Aorta (tissue), 5 donors: ENCODE measurements at places on chromosomes 5 and 9. TPM values are rescaled to one million over a fixed set of nuclear protein-coding genes. Genes with fewer than 3 reads are reported as not detected.
A peak's percentile ranks its signal among the peaks of the same experiment; 100 is the strongest.

GRCh38 chr9:118595719-118596305 lies 773.4 kb downstream of the BRINP1 start:
- no peak overlapping the region for H3K4me3 ChIP-seq
- no peaks in the 10 kb centered on the region for H3K27me3 ChIP-seq
- no peaks in the 10 kb centered on the region for H3K36me3 ChIP-seq
- H3K4me1 ChIP-seq, result no peaks in the 10 kb centered on the region

DNA sequence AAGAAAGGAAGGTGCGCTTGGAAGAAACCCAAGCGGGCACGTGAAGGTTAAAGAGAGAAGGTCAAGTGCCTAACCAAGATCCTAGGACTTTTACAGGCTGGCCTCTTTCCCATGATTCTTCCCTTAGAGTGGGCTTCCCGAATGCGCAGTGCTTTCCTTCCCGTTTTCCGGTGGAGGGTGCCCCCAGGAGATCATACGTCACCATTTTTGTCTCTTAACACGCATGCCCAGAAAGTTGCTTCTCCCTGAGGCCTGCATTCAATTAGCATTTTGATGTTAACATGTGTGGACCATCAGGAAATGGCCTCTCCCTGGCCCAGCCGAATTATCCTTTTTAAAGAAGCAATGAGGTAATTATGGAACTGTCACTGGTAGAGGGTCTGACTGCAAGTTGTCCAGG lies 1.9 kb upstream of the RUSC2 start:
- no peak overlapping the region for H3K27ac ChIP-seq
- no peaks in the 10 kb centered on the region for H3K36me3 ChIP-seq
- DNase-seq, result no peak
- H3K27me3 ChIP-seq, result no peaks in the 10 kb centered on the region
- no peaks in the 10 kb centered on the region for H3K4me1 ChIP-seq

DNA sequence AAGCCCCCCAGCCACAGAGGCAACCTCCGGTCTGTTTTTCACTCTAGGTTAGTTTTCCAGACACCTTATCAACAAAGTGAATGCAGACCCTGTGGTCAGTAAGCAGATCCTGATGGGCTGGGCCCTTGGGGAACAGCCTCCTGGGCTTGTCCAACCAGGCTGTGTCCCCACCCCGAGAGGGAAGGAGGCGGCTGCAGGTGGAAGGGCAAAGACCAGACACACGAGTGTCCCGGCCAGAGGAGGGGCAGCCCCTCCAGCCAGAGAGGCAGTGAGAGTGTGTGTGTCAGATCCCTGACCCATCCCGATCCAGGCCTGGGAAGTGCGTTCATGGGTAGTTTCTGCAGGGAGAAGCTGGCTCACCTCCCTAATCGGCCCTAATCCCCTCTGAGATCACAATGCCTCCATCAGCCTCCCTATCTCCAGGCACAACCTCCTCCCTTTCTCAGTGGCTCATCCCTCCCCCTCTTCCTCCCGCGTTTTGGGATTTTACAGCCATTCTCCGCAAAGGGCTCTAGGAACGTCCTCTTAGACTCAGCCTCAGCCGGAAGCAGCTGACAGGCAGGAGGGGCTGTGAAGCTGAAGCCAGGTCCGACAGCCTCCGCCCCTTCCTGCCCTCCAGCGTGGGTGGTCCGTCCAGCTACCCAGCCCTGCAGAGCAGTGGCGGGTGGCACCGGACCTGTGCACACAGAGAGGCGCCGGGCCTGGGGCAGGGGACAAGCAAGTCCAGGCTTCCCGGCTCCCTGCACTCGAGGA lies 9.7 kb downstream of the SLC12A7 start:
- H3K36me3 ChIP-seq, result no peaks in the 10 kb centered on the region
- H3K4me3 ChIP-seq, result no peak overlapping the region
- no peak overlapping the region for H3K27ac ChIP-seq
- no peaks in the 10 kb centered on the region for H3K4me1 ChIP-seq
- H3K27me3 ChIP-seq, result no peaks in the 10 kb centered on the region

DNA sequence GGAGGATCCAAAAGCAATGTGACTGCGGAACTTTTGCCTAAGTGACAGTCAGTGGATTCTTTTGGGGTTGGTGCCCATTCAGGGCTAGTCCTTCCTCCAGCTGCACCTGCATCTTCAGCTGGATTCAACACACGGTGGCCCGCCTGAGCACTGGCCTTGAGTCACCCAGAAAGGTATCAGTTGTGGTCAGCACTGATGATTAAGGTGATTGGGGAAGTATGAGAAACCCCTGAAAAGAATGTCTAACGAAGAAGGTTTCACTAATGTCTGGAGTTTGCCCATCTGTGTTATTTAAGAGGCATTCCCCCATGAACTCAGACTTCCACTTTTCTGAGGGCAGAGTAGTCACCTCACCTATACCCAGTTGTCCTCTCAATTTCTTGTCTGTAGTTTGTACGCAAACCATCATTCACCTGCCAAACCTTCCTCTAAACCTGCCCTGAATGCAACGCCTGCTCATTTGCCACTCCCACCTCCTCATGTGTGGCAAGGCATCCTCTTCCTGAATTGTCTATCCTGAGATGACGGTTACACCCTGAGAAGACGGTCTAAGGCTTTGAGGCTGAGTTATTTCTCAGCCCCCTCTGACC lies 27.2 kb downstream of the CSF2 start:
- H3K4me3 ChIP-seq, result no peak overlapping the region
- no peaks in the 10 kb centered on the region for H3K27me3 ChIP-seq
- H3K27ac ChIP-seq, result no peak overlapping the region
- H3K4me1 ChIP-seq, result peaks cover 6% of the 10 kb centered on the region

GRCh38 chr5:132764671-132765238 lies 12.3 kb downstream of the SEPTIN8 start:
- DNase-seq, result no peak
- no peaks in the 10 kb centered on the region for H3K27me3 ChIP-seq
- no peaks in the 10 kb centered on the region for H3K4me1 ChIP-seq
- H3K36me3 ChIP-seq, result peaks cover 8% of the 10 kb centered on the region
- no peak overlapping the region for H3K27ac ChIP-seq

DNA sequence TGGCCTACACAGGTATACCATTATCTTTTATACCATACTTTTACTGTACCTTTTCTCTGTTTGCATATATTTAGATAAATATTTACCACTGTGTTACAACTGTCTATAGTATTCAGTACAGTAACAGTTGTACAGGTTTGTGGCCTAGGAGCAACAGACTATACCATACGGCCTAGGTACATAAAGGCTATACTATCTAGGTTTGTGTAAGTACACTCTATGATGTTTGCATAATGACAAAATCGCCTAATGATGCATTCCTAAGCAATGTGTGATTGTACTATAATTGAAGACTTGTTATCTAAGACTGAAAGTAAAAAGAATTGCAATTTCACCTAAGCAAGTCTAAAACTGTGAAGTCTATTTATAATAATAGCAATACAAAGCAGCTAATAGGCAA lies 3.9 kb downstream of the C9orf72 start:
- DNase-seq, result no peak
- H3K4me1 ChIP-seq, result no peaks in the 10 kb centered on the region
- H3K36me3 ChIP-seq, result no peaks in the 10 kb centered on the region
- no peak overlapping the region for H3K27ac ChIP-seq
- H3K4me3 ChIP-seq, result no peak overlapping the region

GRCh38 chr5:180673371-180674089 lies 24.1 kb upstream of the FLT4 start:
- DNase-seq, result no peak
- H3K36me3 ChIP-seq, result no peaks in the 10 kb centered on the region
- H3K27me3 ChIP-seq, result no peaks in the 10 kb centered on the region
- no peak overlapping the region for H3K4me3 ChIP-seq
- H3K27ac ChIP-seq, result no peak overlapping the region
- no peaks in the 10 kb centered on the region for H3K4me1 ChIP-seq

DNA sequence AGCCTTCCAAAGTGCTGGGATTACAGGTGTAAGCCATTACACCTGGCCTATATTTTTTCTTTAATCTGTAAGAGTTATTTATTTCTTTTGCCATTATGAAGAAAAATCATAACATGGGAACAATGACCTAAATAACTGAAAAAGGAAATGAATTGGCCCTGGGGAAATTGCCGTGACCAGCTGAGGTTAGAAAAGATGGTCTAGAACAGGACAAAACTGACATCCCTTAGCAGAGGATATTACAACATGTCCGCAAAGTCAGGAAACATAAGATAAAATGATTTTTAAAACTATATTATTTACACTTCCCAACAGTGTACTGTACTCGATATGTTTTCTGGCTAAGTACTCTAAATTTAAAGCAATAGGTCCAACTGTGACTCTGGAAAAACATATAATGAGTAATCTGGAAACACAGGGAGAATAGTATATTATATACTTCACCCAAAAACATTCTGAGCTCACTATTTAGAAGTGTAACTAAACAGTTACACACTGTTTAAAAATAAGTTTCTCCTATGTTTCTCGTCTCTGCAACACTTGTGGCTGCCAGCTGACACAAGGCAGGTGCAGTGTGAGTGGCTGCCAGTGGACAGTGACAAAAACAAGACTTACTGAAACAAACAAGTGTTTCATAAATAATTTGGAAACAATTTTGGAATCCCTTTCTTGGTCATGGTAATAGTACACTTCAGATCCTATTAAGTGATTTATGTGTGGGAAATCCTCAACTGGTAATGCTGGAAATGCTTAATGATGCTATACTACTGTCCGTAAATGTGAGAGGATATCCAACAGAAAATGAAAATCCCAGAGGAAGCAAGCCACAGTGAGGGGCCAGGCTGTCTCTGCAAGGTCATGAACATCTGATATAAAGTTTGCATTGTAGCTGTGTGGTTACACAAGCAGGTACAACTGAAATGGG lies 69.1 kb downstream of the C9orf85 start:
- no peak for DNase-seq
- no peaks in the 10 kb centered on the region for H3K36me3 ChIP-seq
- H3K27ac ChIP-seq, result no peak overlapping the region
- no peaks in the 10 kb centered on the region for H3K27me3 ChIP-seq
- no peaks in the 10 kb centered on the region for H3K4me1 ChIP-seq

- no peaks in the 10 kb centered on the region for H3K36me3 ChIP-seq
- no peak overlapping the region for H3K27ac ChIP-seq
- peak; percentile 53 for DNase-seq
- peak overlapping the region; percentile 24 for H3K4me3 ChIP-seq
- no peaks in the 10 kb centered on the region for H3K4me1 ChIP-seq
Observed at GRCh38 chr9:136050701-136051452, 44.2 kb downstream of the NACC2 start.

- DNase-seq, result no peak
- no peak overlapping the region for H3K4me3 ChIP-seq
- no peaks in the 10 kb centered on the region for H3K36me3 ChIP-seq
- no peaks in the 10 kb centered on the region for H3K27me3 ChIP-seq
- peaks cover 15% of the 10 kb centered on the region for H3K4me1 ChIP-seq
Observed at GRCh38 chr5:137617528-137618205, 118.2 kb downstream of the KLHL3 start.

- no peaks in the 10 kb centered on the region for H3K36me3 ChIP-seq
- H3K4me1 ChIP-seq, result no peaks in the 10 kb centered on the region
- H3K27me3 ChIP-seq, result no peaks in the 10 kb centered on the region
- H3K27ac ChIP-seq, result no peak overlapping the region
- no peak for DNase-seq
Observed at GRCh38 chr5:139188558-139189270, 9.5 kb downstream of the SIL1 start.

- DNase-seq, result no peak
- H3K36me3 ChIP-seq, result no peaks in the 10 kb centered on the region
- H3K4me1 ChIP-seq, result peaks cover 5% of the 10 kb centered on the region
- no peak overlapping the region for H3K4me3 ChIP-seq
- peak overlapping the region; percentile 100 for H3K27ac ChIP-seq
Observed at GRCh38 chr9:68500457-68501381, 40.0 kb downstream of the TMEM252 start.

- DNase-seq, result no peak
- H3K27me3 ChIP-seq, result no peaks in the 10 kb centered on the region
- H3K27ac ChIP-seq, result no peak overlapping the region
- no peak overlapping the region for H3K4me3 ChIP-seq
Observed at GRCh38 chr9:37126214-37126788, 5.9 kb downstream of the ZCCHC7 start.

GRCh38 chr9:112817860-112818203 lies 67.3 kb downstream of the SNX30 start:
- H3K36me3 ChIP-seq, result no peaks in the 10 kb centered on the region
- DNase-seq, result no peak
- no peak overlapping the region for H3K4me3 ChIP-seq
- H3K27me3 ChIP-seq, result no peaks in the 10 kb centered on the region
- peaks cover 3% of the 10 kb centered on the region for H3K4me1 ChIP-seq

- H3K4me3 ChIP-seq, result no peak overlapping the region
- H3K4me1 ChIP-seq, result no peaks in the 10 kb centered on the region
- no peak overlapping the region for H3K27ac ChIP-seq
- no peak for DNase-seq
- H3K27me3 ChIP-seq, result no peaks in the 10 kb centered on the region
Observed at GRCh38 chr9:5089737-5090136, 95.7 kb downstream of the INSL6 start.

GRCh38 chr5:169875091-169875728 lies 105.1 kb downstream of the INSYN2B start:
- no peak overlapping the region for H3K27ac ChIP-seq
- H3K27me3 ChIP-seq, result no peaks in the 10 kb centered on the region
- no peaks in the 10 kb centered on the region for H3K36me3 ChIP-seq
- no peak for DNase-seq
- H3K4me1 ChIP-seq, result no peaks in the 10 kb centered on the region

DNA sequence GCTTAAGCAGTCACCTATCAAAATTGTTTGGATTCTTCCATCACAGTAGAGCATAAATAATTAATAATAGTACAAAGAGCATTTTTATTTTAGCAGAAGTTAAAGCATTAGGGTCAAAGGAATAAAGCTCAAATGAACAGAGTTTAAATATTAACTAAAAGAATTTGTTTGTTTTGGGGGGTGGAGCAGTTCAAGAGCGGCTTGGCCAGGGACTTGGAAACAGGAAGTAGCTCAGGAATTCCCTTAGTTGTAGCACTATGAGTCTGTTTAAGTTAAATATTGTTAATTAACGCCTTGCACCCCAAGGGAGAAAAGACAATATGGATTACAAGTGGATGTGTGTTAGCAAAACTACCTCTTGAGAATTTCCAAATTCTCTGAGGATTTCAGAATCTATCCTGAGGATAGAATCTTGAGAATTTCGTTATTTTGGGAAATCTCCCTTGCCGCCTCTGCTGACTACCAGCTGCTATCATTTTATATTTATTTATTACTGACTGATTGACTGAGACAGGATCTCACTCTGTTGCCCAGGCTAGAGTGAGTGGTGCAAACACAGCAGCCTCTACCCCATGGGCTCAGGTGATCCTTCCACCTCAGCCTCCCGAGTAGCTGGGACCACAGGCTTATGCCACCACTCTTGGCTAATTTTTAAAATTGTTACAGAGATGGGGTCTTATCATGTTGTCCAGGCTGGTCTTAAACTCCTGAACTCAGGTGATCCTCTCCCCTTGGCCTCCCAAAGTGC lies 96.7 kb upstream of the CHD1 start:
- no peaks in the 10 kb centered on the region for H3K36me3 ChIP-seq
- no peak for DNase-seq
- H3K27me3 ChIP-seq, result no peaks in the 10 kb centered on the region

The CDO1 gene
- total RNA-seq, result 27.7 TPM

The TRIM52 gene
- total RNA-seq, result 18.7 TPM

The STPG3 gene
- not detected for total RNA-seq

The TUSC1 gene
- total RNA-seq, result 12.6 TPM

The ARL14EPL gene
- not detected for total RNA-seq

The RIGI gene
- 13.0 TPM for total RNA-seq

The UGT3A1 gene
- total RNA-seq, result not detected

The NPR3 gene
- total RNA-seq, result 15.2 TPM
